ENCODE measurements at places on chromosomes 6 and 20. TPM values are rescaled to one million over a fixed set of nuclear protein-coding genes. Genes with fewer than 3 reads are reported as not detected.

Gene SLC9A8
- 5.4 TPM for polyA plus RNA-seq

Gene ASIP
- polyA plus RNA-seq: not detected

Gene HLA-DRA
- polyA plus RNA-seq: 58.2 TPM

Gene MAFB
- polyA plus RNA-seq: 2.7 TPM

Gene PPP1R11
- 162 TPM for polyA plus RNA-seq

Gene NCOA6
- 99.3 TPM for polyA plus RNA-seq

Gene TREM1
- 0.93 TPM for polyA plus RNA-seq

Gene B3GAT2
- polyA plus RNA-seq: 3.6 TPM

Gene GPR31
- not detected for polyA plus RNA-seq

Gene SLCO4A1
- polyA plus RNA-seq: 18.2 TPM

Gene SOX18
- polyA plus RNA-seq: 7.2 TPM

Gene ZSCAN23
- polyA plus RNA-seq: 2.4 TPM

Gene DEF6
- 4.7 TPM for polyA plus RNA-seq

Gene HLA-DOA
- 1.4 TPM for polyA plus RNA-seq

Gene SLX4IP
- polyA plus RNA-seq: 1.9 TPM

Gene PRICKLE4
- not detected for polyA plus RNA-seq

All from brain (organoid and tissue), 16 donors.